ENCODE measurements at places on chromosomes 7 and 10.

- no peak for DNase-seq
These were observed 205.7 kb downstream of the EBF3 start for GRCh38 chr10:129758207-129759021.

- no peak for DNase-seq
These were observed 390.0 kb downstream of the DNAJB6 start for GRCh38 chr7:157726764-157727163.

DNA sequence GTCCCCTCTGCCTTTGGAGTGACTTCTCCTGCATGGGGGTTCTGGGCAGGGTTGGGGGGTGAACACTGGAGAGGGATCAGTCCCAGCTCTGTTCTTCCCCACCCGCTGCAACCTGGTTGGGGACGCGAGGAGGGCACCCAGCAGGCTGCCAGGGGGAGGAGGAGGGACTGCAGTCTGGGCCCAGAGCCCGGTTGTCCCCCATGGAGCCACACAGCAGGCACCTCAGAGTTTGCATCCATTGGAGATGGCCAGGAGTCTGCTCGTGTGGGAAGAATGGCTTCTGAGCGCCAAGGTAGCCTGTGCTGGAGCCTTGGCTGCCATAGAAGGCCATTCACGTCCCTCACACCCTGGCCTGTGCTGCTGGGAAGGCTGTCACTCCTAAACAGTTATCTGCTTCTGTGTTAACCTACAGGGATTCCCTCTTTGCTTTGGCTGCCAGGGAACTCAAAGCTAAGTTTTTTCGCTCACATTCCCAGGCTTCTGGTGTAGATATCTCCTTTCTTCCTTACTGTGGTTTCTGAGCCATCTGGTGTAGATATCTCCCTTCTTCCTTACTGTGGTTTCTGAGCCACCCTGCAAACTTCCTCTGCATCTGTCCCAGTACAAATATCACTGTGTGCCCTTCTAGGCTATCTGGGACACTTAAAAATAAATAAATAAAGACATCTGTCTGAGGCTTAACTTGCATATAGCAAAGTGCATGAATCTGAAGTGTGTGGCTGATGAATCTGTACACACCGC is 133.7 kb downstream of the LHPP start:
- DNase-seq, result no peak

DNA sequence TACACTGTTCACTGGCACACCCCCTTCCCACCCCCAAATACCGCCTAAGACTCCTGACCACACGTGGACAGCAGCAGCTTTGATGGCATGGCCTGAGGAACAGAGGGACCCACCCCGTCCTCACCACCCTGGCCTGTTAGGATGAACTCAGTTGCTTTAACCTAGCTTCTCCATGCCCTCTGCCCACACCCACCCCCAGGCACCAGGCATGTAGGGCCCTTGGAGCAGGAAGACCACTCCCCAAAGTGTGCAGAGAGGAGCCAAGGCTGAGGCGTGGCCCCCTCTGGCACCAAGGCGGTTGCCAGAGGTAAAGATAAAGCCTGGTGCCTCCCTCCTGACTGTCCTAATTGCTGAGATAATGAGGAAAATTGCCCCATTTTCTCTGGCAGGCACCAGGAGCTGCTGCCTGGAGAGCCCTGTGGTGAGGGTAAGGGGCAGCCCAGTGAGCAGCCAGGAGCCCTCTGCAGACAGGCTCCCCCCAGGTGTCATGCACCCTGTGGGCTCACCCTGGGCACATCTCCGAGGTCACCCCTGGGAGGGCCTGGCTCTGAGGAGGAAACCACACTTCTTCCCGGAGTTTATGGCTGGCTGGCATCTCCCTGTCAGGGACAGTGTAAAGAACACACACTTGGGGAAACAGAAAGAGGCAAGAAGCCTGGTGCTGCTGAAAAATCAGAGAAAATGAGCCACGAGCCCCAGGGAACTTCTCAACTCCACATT is 47.7 kb downstream of the LRRC20 start:
- DNase-seq, result no peak

- DNase-seq, result no peak
These were observed 334.4 kb upstream of the CACNA2D1 start for GRCh38 chr7:82778021-82778420.

- no peak for DNase-seq
These were observed 58.3 kb downstream of the DPYSL4 start for GRCh38 chr10:132245056-132245455.

DNA sequence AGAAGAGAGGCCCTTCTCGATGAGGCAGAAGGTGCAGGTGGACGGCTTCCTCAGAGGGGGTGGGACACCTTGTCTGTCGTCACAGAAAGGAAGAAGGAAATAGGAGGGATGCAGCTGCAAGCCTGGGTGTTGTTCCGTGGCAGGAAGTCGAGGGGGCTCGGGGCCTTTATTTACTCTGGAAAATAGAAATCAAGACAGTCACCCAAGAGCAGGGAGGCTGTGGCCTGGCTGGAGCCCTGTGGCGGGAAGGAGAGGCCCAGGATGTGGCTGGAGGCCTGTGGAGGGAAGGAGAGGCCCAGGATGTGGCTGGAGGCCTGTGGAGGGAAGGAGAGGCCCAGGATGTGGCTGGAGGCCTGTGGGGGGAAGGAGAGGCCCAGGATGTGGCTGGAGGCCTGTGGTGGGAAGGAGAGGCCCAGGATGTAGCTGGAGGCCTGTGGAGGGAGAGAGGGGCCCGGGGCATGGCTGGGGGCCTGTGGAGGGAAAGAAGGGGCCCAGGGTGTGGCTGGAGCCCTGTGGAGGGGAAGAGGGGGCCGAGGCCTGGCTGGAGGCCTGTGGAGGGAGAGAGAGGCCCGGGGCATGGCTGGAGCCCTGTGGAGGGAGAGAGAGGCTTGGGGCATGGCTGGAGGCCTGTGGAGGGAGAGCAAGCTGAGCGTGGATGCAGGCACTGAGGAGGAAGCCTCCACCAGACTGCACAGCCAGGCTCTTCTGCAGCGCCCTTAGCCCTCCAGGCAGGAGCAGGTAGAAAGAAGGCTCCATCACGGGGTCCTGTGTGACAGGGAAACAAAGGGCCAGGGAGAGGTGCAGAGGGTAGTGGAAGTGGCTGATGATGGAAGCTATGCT is 97.3 kb upstream of the SFMBT2 start:
- no peak for DNase-seq

GRCh38 chr7:138125598-138126111 is 49.4 kb downstream of the AKR1D1 start:
- DNase-seq, result no peak

DNA sequence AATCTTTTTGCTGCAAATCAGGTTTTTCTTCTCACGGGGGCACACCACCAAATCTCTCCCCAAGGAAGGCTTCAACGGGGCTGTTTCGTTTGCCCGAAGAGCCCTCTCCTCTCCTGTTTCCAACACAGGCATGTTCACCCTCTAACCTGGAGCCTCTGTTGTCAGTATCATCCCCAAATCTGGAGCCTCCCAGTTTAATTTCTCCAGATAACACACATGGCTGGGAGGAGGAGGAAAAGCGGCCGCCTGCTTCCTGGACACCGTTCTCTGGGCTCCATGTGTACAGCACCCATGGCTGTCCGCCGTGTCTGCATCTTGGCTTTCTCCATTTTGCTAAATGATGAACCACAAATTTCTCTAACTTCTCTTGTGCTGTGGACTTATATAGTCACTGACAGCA is 214.5 kb downstream of the DIP2C start:
- no peak for DNase-seq
